Activated T-cell treated with anti-CD3 and anti-CD28 coated beads, Interleukin-2, amount 50 U/mL, for 4 hours (primary cell): ENCODE measurements at places on chromosomes 16 and 17. TPM values are rescaled to one million over a fixed set of nuclear protein-coding genes. Genes with fewer than 3 reads are reported as not detected.

GRCh38 chr16:15833541-15833940 lies 23.3 kb downstream of the MYH11 start:
- DNase-seq: no peak

DNA sequence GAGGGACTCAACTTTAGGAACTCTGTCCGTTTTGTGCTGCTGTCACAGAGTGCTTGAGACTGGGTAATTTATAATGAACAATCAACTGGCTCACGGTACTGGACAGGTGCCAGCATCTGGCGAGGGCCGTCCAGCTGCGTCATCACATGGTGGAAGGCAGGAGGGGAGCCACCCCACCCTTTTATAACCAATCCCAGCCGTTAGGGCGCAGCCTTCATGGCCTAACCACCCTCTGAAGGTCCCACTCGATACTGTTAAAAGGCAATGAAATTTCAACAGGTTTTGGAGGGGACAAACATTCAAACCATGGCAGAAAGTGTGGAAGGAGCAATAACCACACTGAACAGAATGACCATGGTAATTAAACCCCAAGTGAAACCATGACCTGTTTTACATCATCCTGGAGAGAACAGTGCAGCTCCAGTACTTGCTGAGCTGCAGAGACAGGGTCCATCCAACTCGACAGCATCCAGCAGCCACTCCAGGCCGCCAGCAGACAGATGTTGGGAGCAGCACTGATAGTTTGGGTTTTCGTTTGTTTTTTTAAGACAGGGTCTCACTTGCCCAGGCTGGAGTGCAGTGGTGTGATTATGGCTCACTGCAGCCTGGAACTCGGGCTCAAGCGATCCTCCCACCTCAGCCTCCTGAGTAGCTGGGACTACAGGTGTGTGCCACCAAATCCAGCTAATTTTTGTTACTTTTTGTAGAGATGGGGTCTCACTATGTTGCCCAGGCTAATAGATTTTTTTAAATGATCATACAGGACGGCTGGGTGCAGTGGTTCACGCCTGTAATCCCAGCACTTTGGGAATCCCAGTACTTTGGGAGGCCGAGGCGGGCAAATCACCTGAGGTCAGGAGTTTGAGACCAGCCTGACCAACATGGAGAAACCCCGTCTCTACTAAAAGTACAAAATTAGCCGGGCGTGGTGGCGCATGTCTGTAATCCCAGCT lies 11.0 kb downstream of the CHMP6 start:
- no peak for DNase-seq

The CLDN7 gene
- total RNA-seq: 1.8 TPM

The CTRB2 gene
- total RNA-seq: 10.3 TPM

The KRTAP3-2 gene
- not detected for total RNA-seq

The CD79B gene
- 15.3 TPM for total RNA-seq

The SUPT6H gene
- 88.5 TPM for total RNA-seq

GRCh38 chr16:80085606-80086005 lies 455.2 kb upstream of the DYNLRB2 start:
- no peak for DNase-seq

DNA sequence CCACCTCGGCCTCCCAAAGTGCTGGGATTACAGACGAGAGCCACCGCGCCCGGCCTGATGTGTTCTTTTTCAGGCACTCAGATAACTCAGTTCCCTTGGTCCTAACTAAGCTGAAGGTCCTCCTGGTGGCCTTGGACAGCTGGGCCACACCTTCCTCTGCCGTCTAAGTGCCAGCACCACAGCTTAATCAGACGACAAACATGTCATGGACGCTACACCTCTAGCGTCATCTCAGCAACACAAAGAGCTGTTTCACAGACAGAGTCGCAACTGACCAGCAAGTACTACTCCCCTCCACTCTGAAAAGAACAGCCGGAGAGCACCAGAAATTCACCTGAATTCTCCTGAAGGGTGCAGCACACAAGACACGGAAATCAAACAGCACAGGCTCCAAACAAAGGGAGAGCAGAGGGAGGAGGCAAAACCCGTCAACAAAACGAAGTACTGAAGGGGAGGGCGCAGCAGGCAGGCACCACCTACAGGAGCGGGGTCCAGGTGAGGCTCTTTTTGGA lies 4.4 kb downstream of the TRAP1 start:
- DNase-seq: no peak

DNA sequence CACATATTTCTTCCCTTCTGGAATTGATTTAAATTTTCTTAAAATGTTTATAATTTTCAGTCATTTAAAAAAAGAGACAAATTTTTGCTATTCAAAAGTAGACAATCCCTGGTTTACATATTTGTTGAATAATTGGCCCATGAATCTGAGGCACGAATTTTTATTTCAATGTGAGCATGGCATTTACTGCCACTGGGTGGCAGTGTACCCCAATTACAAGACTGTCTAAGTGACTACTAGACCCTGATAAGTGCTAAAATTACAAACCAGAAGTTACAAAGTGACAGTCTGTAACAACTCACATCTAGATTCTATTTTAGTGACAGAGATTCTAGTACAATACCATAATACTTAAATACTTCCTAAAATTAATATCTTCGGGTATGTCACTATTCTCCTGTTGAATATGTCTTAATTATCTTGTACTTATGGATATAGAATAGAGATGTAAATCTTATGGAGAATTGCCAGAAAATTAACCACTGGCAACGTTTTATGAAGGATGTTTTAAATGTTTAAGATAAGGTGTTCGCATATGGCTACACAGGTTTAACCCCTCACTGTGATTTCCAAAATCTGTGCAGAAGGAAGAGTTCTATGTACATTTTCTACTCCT lies 235.8 kb downstream of the MAP2K4 start:
- no peak for DNase-seq

DNA sequence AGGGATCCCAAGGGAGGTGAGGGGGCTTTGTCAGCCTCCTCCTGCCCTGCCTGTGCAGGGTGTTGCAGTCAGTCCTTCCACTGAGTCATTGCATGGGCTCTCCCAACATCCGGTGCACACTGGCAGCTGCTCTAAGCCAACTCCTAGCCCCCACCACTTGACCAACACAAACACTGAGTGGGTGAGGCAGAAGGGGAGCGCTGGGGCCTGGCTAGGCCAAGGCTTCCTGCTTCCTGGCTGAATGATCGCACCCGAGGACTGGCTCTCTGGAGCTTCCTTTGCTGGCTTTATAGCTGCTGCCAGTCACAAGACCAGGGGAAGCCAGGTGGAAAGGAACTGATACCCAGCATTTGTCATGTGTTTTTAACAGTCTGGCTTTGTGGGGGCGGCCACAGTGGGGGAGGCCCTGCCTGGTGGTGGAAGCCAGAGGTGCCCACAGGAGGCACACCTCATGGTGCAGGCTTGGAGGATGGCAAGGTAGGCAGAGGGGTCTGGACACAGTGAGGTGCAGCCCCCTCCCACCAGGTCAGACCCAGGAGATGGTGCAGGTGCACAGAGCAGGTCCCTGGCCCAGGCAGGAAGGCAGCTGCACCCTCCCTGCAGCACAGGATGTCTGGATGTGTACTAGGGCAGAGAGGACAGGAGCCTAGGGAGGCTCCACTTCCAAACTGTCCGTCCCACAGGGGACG lies 6.8 kb downstream of the MPG start:
- peak; percentile 21 for DNase-seq

- no peak for DNase-seq
Observed at GRCh38 chr16:48008011-48008525, 147.7 kb downstream of the ABCC12 start.

- no peak for DNase-seq
Observed at GRCh38 chr17:29158488-29159275, 21.5 kb downstream of the MYO18A start.

- no peak for DNase-seq
Observed at GRCh38 chr17:74235040-74235581, 21.7 kb downstream of the TTYH2 start.

GRCh38 chr17:80032614-80033171 lies 3.0 kb downstream of the TBC1D16 start:
- no peak for DNase-seq
